ENCODE measurements at places on chromosomes 1 and 21. TPM values are rescaled to one million over a fixed set of nuclear protein-coding genes. Genes with fewer than 3 reads are reported as not detected.

The COL11A1 gene
- 3.8 TPM for total RNA-seq

The SPATA6 gene
- total RNA-seq = 2.1 TPM

The LCE4A gene
- total RNA-seq = not detected

The FAM3B gene
- total RNA-seq = not detected

The KCNH1 gene
- 2.4 TPM for total RNA-seq

The ZMYND12 gene
- total RNA-seq = 0.20 TPM

The PRAMEF25 gene
- not detected for total RNA-seq

The OR10Z1 gene
- total RNA-seq = not detected

The CR1 gene
- total RNA-seq = not detected

The ORC1 gene
- 17.8 TPM for total RNA-seq

The INAVA gene
- total RNA-seq = 37.0 TPM

The GPR52 gene
- not detected for total RNA-seq

The TMPRSS15 gene
- not detected for total RNA-seq

The GJA9 gene
- not detected for total RNA-seq

The CD1D gene
- total RNA-seq = not detected

The GUCA2A gene
- total RNA-seq = not detected

The RAB25 gene
- total RNA-seq = 0.24 TPM

The B3GALT2 gene
- not detected for total RNA-seq

The NLRP3 gene
- not detected for total RNA-seq
